ENCODE measurements at places on chromosomes 1 and 21.

- no peak for DNase-seq
These were observed 34.9 kb downstream of the COP1 start for GRCh38 chr1:176172215-176172614.

DNA sequence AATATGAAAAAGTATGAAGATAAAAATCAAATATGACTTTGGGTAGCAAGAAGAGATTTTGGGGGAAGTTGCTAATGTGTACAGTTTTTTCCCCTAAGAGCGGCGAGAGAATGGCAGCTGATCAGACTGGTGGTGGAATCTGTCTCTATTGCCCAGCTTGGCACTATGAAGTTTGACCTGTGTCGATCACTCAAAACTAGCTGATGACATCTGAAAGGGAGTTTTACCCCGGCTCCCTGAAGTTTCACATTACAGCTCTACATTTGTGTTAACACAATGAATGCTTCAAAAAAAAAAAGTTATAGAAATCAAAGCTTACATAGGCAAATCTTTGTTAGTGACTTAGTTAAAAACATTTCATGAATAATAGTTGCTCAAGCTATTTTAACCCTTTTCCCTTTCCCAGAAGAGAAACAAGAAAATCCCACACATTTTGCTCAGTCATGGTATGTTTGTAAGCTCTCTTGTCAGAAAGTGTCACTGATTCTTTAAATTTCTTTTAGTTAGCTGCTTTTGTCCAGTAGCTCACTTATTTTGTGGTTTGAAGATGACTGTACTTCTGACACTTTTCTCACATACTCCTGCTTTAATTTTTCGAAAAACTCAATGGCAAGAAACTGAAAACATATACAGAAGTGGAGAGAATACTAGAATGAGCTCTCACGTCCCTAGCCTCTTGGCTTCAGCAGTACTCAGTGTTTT is 41.3 kb downstream of the DYRK1A start:
- peak; percentile 16 for DNase-seq

GRCh38 chr1:59917026-59917784 is 9.4 kb downstream of the CYP2J2 start:
- no peak for DNase-seq

- DNase-seq, result no peak
These were observed 57.2 kb upstream of the PUM1 start for GRCh38 chr1:31122741-31123140.

DNA sequence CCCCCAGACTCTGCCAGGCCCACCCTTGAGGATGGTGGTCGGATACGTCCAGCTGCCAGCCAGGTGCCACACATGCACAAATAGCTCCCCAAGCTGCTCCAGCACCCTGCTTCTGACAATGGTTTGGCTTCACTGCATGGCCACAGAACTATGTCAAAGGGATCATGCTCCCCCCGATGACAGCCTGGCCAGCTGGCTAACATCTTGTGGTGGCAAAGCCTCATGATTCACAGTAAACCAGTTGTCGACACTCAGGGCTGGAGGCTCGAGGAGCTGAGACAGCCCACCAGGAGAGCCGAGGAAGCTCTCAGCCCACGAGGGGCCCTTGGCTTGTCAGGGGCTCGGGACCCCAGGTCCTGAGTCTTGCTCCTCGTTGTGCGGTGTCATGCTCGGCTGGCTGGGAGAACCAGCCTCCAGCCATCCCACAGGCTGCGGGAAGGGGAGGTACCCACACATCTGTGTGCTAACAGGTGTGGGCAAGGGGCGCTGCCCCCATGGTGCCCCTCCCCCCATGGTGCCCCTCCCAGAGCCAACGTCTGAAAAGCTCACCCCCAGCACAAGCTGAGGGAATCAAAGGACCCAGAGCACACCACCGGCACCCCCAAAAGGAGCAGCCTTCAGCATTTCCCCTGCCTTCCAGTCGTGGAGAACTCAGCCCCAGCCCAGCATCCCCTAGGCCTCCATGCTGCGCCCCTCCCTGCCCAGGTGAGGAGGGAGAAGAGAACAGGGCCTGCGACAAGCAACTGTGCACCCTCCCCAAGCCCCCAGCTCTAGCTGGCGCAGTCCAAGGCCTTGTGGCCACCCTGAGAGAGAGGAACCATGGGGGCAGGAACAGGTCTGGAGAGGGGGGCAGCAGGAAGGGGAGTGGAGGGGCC is 41.2 kb downstream of the KIF21B start:
- DNase-seq, result peak; percentile 7

- DNase-seq, result no peak
These were observed 590 bp downstream of the FOXJ3 start for GRCh38 chr1:42334240-42335049.

DNA sequence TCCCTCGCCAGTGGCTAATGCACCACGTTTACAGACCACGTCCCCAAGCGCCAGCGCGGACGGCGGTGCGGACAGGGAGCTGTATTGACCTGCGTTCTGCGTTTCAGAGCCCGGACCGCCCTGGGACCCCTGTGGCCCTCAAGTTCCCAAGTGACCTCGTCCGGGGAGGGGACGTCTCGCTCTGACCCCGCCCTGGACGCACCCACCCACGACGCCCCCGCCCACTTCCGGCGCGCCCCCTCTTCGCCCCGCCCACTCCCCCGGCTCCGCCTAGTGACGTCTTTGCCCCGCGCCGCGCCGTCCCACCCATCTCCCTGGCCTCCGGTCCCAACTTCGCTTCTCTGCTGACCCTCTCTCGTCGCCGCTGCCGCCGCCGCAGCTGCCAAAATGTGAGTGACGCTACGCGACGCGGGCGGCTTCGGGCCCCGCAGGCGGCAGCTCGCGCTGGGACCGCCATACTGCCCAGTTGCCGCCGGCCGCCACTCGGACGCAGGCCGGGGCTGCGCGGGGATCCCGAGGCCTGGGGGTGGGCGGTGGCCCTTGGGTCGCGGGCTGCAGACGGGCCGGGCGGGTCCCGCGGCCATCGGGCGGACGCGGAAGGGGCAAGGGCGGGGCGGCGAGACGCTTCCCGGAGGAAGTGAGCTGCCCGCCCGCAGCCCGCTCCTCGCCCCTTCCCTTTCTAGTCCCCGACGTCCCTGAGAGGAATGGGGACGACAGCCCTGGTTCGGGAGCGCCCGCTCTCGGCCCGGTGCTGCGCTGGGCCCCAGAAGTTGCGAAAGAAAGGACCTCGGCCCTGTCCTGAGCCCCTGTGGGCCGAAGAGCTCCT is at the start of gene VAMP3:
TSS of gene VAMP3 (plus strand) at position 300 of the 826 bp plus-strand sequence. CDS start at position 388, 88 bp downstream.
- DNase-seq, result no peak

- DNase-seq, result no peak
These were observed 23.9 kb downstream of the MEF2D start for GRCh38 chr1:156476501-156477298.

GRCh38 chr1:53755874-53756273 is 16.9 kb upstream of the GLIS1 start:
- DNase-seq, result no peak

DNA sequence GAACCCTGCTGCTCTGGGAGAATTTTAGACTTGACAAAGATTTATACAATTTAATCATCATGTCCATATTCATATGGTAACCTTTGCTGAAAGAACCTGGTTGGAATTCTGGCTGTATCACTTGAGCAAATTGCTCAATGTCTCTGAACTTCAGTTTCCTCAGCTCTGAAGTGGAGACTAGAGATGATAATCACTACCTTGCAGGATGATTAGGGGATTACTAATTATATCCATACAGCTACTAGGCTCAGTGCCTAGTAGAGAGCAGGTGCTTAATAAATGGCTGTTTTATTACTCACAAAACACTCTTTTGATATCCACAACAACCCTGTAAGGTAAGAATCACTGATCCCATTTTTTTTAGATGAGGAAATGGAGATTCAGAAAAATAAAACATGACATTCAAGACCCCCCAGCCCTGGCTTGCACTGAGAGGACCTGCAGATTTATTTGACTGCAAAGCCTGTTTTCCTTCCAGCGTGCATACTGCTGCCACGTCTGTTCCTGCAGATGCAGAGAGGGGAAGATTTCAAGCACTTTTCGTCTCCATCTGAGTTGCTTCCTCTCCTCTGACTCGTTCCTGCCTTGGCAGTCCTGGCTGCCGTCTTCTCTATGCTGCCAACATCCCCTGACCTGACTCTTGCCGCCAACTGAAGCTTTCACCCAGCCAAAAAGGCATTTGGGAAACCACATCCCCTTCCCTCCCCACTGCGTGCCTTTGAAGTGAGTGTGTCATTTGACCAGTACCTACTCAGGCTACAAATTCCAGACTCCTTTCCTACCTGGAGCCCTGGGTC is 203.0 kb downstream of the PLPP3 start:
- no peak for DNase-seq

- DNase-seq, result no peak
These were observed 21.2 kb upstream of the MYOCOS start for GRCh38 chr1:171600862-171601261.

DNA sequence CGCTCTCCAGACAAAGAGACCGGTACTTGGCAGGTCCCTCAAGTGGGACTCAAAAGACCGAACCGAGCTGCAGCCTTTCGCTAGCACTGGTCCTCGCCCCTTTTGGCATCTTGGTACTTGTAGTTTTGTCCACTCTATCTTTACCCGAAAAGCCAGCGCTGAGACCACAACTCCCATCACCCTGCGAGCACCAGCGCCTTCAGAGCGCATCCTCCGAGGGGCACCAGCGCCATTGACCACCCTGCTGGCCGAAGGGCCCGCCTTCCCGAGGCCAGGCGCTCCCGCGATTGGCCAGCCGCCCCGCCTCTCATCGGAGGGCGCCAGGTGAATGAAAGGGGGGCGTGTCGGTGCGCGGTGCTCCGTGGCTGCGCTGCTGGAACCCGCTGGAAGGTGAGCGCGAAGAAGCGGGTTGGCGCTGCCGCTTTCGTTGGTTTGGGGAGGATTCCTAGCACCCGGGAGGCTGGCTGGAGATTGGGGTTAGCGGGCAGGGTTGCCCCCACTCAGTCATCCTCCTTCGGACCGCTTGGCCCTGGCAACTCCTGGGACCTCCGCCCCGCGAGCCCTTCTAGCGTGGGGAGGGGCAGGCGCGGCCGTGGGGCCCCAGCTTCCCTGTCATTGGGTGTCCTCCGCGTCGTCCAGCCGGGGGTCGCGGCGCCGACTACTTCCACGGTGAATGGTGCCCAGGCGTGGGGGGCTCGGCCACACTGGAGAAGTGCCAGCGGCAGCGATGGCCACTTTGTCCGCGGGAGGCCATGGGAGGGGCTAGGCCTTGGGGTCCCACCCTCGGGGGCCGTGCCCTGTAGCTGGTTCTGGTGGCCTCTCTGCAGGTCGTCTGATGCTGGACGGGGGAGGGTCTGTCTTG is at the start of gene ZBTB8B:
TSS of gene ZBTB8B (plus strand) at position 357 of the 862 bp plus-strand sequence. CDS start 5,553 bp downstream, outside the sequence.
- no peak for DNase-seq

Measured in AG04449 (cell line).